ENCODE measurements at places on chromosomes 3 and 15.

DNA sequence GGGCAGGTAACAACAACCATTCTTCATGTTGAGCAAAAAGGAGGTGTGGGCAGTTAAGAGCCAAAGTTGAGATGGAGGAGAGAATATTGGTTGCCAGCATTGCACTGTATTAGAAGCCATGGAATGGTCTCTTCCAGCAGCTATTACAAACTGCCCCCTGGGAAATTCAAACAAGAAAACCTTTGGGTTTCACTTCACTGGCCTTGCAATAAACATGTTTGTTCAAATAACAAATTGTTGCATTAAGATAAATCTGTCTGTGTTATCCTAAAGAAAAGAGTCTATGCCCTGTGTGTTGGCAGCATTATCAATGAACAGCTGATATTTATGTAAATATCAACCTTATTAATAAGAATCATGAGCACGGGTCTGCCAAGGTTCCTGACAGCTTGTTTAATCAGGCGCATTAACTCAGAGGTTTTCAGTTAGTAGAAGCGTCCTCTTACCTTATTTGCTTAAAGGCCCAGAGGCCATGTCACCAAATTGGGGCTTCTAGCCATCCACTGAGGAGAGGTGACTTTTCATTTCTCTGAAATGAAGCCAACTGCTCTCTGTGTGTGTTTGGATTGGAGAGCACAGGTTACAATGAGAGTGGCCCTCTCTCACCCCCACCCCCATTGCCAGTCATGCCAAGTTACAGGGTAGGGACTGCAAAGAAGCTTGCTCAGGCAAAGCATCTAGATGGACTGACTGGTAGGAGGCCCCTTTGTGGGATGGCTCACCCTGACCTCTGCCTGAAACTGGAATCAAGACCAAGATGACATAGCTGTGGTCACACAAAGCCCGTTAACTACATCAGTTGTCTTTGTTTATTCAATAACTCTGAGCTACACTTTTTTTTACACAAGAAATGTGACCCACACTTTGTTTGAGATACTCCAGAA, 10.5 kb downstream of the FILIP1L start:
- DNase-seq: peak; percentile 17

DNA sequence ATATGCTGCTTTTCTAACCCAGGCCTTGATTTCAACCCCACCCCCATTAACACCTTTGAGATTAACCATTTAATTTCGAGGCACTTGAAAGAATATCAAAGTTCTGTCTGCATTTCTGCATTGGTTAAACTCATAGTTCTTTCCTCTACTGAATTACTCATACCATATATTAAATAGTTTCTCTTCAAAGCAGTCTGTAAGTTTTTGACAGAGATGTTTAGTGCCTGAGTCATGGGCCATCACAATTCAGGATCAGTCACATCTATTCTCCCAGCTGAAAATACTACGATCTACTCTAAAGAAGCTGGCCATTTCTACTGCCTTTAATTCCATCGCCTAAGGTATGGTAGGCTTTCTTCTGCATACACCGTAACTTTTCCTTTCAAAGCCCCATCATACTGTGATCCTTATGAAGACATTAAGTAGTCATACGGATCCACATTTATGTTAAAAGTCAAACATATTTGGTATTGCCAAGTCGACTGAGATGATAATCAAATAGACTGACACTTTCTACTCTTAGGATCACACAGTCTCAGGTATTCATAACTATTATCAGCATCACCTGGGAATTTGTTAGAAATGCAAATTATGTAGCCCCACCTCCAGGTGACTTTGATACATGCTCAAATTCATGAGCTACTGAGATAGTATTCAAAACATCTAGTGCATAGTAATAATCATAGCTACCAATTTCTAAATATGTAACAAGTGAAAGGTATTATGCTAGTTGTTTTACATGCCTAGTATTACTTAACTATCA, 489.4 kb upstream of the IL12A start:
- DNase-seq: no peak

- DNase-seq: peak; percentile 29
Observed at GRCh38 chr3:170584585-170585007, 1.3 kb downstream of the SLC7A14 start.

GRCh38 chr3:14231145-14231990, 52.8 kb downstream of the LSM3 start:
- DNase-seq: no peak

DNA sequence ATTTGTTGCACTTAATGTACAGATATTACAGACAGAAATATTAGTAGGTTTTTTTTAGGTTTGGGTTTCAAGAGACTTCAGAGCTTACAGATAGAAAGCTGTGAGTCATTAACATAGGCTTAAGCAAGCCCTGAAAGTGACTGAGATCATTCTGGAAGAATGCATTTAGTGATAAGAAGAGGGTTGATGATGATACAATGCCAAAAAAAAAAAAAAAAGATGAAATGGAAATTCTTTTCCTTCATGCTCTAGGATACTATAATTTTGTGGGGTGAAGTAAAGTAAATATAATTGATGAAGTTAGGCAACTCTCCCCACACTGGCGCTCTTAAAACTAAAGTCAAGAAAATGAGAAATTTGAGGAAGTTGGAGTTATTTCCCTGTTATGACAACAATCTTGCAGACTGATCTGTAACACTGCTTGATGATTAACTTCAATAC, 169.4 kb upstream of the ZNF385D start:
- no peak for DNase-seq

DNA sequence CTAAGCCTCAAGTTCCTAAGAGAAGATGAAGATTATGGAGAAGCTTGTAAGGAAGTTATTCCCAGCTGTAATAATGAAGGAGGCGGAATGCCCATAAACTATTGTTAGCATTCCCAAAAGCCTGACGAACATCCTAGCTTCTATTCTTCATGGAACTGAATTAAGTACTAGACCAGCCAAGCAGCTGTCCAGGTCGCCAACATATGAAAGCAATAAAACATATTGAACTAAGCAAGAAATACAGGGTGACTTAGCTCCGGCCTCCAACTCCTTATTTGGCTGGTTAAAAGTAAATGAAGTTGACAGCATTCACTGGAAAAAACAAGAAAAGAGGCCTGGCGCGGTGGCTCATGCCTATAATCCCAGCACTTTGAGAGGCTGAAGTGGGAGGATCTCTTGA, 174.0 kb upstream of the TPM1 start:
- no peak for DNase-seq

DNA sequence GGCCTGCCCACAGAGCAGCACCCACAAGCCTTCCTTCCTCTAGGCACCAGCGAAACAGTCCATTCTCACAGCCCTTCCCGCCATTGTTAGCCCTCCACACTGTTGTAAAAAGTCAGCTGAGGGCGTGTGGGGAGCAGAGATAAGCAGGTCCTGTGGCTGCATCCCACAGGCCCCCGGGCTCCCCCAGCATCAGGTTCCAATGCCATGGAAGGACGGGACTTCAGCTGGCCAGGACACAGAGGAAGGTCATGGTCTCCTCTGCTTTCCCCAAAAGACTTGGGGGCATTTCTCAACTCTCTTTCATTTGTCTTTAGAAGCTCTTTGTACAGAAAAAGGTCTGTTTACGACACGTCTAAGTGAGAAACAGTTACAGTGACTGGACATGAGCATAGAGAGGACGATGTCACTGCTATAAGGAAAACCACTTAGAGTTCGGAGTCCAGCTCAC, 85.2 kb upstream of the HERC1 start:
- no peak for DNase-seq

DNA sequence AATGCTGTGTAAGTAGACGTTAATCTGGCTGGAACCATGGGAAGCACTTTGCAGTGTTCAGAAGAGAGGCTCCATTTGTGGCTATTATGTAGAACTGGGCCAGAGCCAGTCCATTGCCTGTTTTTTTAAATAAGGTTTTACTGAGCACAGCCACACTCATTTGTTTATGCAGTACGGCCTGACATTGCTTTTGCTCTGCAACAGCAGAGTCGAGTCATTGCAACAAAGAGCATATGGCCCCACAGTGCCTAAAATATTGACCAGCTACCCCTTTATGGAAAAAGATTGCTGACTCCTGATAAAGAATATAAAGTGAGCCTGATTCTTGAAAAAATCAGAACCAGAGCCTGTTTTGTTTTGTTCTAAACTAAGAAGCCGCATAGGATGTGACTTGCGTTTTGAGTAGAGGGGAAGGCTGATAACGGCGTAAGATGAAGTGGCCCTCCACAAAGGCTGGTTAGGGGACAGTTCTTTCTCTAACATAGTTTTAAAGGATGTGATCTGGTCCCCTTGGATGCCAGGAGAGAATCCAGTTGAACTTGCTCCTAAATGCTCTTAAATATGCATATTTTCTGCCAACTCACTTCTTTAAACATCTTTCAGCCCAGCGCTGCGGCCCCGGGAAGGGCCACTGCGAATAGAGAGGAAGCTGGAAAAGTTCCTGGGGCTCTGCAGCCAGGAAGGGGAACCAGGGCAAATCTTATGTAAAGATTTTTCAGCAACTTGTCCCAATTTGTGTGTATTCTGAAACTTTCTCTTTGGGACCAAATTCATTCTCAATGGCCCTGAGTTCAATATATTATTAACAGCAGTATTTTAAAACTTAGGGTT, 64.5 kb downstream of the GLDN start:
- no peak for DNase-seq

DNA sequence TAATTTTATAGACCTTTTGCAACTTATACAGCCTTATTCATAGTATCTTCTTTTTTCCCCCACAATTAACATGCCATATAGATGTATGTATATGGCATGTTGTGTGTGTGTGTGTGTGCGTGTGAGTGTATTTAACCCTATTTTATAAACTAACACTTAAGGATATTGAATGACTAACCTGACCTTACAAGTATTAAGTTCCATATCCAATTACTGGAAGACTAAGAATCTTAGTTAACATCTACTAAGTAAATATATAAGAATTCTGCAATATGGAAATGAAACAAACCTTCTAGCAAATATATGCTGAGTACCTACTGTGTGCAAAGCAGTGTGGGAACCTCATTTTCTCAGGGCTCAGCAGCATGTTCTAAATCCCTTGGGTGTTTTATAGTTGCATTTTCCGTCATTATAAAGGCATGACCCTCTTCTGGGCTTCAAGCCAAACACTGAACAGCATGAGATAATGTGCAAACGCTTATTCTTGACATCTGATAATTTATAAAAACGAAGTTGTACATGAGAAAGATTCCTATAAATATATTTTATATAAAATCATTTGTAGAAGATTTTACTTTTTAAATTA, 105.5 kb downstream of the NLGN1 start:
- no peak for DNase-seq

DNA sequence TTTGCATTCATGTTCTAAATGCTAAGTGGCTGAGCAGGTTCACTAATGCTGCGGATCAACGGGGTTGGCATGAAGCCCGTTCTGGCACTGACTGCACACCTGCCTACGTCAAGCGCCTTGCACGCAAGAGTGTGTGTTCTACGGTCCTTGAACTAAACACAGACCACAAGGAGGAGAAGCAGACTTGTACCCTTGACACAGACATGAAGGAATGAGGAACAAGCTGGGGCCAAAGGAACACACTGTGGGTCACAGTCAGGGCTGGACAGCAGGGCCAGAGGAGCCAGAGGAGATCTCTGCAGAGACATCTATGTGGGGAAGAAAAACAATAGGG, 48.0 kb upstream of the LDHAL6B start:
- no peak for DNase-seq

DNA sequence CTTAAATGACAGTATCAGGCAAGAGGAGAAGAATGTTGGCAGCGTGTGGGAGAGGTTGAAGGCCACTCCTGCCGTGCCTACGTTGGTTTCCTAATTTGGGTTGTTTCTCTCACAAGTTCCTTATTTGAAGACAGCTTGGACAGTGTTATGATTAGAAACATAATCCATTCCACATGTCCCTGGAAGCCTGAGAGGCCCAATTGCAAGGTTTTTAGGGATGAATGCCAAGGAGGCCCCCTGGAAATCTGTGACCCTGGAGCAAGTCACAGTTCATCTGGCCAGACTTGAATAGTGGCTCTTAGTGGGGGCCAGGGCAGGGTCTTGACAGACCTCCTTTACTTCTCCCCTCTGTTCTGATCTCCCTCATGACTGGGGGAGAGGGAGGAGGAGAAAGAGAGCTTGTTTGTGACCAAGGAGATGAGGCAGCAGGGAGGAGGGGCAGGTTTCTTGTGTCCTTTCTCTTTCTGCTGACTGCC, 584.4 kb upstream of the TBL1XR1 start:
- DNase-seq: no peak

DNA sequence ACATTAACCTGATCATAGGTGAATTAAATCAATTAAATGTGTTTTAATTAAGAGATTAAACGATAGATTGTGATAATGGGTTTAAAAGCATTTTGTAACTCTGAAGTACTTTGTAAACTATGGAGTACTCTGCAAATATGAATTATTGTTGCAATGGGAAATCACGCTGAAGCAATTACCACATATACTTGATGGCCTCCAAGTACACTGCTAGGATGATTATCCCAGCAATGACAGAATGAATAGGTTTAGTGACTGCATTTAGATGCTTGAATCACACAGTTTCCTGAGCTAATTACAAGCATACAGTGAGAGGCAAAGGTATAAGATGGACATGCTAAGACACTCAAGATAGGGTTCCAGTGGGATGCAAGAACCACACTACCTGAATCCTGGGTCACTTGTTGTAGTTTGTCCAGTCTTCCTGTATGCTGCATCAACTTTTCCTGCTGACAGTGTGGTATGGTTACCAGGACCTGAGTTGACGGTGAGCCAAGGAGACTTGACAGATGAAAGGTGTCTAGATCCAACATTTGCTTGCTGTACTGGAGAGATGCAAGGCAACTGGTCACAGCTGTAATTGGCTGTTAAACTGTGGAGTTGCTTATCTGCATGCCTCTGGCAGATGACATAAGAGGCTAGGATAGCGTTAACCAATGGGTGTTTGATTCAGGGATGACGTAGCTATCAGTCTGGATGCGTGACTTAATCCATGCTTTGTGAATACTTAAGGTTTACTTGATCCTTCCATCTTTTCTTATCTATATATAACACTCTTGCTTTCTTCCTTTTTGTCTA, 38.0 kb downstream of the RNF13 start:
- no peak for DNase-seq

GRCh38 chr3:6921066-6921465, 60.2 kb downstream of the GRM7 start:
- DNase-seq: no peak

DNA sequence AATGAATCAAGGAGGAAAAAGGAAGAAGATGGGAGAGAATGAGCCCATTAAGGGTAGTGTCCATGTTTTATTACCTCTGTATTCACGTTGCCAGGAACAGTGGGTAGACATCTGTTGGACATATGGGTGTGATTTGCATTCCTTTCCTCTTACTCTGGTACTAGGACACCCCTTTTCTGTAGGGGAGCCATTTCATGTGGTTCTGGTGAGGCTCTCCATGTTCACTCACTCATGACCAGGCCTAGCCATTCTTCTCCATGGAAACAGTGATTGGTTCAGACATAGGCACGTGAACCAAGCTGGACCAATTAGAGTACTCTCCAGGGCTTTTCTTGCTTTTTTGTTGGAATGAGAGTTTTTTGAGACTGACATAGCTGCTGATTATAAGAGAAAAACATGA, 39.6 kb upstream of the PDCD6IP start:
- DNase-seq: no peak

GRCh38 chr3:127808197-127808596, 14.1 kb downstream of the MGLL start:
- no peak for DNase-seq

- no peak for DNase-seq
Observed at GRCh38 chr15:73031648-73032047, 20.6 kb upstream of the NEO1 start.

GRCh38 chr15:68517285-68517761, 61.5 kb upstream of the CORO2B start:
- DNase-seq: no peak
